ENCODE measurements at places on chromosomes 4 and X.

GRCh38 chr4:150582873-150583286, 929 bp downstream of the MAB21L2 start:
- DNase-seq = no peak

DNA sequence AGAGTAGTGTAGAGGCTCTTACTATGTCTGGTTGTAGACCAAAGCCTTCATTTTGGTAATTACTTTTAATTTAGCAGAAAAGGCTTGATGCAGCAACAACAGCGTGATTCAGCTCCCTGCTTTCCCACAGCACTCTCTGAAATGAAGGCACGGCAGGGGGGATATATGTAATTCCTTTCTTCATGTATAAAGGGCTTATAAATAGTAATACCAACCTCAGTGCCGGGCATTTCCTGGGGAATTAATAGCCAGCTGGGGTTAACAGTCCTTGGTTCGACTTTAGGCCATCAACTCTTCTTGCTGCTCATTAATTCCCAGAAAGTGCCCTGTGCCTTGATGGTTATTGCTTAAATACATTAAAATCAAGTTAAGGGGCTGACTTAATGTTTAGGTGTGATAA, 669.0 kb downstream of the ZNF674 start:
- DNase-seq = no peak

GRCh38 chr4:6109842-6110560, 90.3 kb downstream of the JAKMIP1 start:
- DNase-seq = peak; percentile 42

GRCh38 chrX:19245711-19246269, 97.9 kb upstream of the PDHA1 start:
- no peak for DNase-seq

DNA sequence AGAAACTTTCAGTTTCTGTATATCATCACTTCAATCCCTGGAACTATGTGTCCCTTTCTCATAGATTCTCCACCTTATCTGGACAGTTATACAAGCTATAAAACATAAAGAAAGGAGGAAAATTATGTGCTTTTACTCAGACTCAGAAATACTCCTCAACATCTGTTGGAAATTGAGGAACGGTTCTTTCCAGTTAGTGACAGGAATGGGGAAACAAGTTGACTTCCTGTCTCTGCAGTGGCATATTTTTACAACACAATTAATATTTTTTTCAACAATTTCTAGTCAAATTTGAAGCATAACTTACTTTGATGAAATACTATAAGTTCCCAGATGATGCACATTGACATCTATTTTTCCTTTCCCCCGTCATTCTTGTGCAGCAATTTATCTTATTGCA, 27.9 kb downstream of the ABHD18 start:
- DNase-seq = no peak

- no peak for DNase-seq
Observed at GRCh38 chr4:14168919-14169318, 541.4 kb upstream of the BOD1L1 start.

DNA sequence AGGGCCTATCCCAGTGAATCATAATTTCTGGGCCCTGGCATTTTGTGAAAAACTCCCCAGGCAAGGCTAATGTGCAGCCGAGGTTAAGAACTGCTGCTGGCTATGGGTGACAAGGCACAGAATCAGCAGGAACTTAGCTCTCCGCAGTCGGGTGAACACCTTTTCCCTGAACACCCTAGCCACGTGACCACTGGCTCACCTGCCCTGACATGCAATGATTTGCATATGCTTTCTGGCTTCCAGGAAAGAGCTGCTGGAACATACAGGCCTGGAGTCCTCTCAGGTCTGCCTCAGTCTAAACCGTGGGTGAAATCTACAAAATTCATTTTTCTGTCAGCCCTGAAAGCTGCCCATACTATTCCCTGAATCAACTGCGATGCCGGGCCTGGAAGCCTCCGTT, 56.6 kb downstream of the ZNF827 start:
- DNase-seq = no peak

- DNase-seq = no peak
Observed at GRCh38 chrX:153882086-153882498, 3.9 kb downstream of the L1CAM start.

GRCh38 chr4:10622728-10623127, 61.8 kb downstream of the CLNK start:
- DNase-seq = no peak

GRCh38 chr4:88720451-88721428, 23.1 kb upstream of the NAP1L5 start:
- DNase-seq = no peak

GRCh38 chrX:135596495-135596894, 76.0 kb downstream of the INTS6L start:
- peak; percentile 75 for DNase-seq

GRCh38 chr4:112510291-112511092, 5.5 kb downstream of the NEUROG2 start:
- no peak for DNase-seq

DNA sequence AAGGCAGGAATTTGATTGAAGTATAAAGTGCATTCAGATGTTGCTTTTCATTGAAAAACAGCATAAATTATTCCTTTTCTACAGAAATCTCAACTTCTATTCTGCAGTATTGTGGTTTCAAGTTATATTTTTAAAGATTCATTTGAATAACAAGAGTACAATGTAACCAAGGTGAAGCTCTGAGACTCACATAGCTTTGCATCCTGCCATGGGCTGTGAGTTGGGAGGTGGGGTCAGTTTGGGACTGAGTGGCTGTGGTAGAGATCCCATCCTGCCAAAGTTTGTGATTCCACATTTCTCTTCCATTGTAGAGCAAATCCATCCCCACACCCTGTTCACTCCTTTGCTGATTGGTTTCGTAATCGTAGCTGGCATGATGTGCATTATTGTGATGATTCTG, 69.2 kb downstream of the KIT start:
- DNase-seq = no peak

GRCh38 chr4:156830351-156830750, 141.2 kb downstream of the PDGFC start:
- DNase-seq = no peak

Data from HEK293T (cell line).